Right renal cortex interstitium (tissue), 3 donors: ENCODE measurements at places on chromosomes 7 and 10.

- DNase-seq, result no peak
Observed at GRCh38 chr7:47291461-47292081, 290.3 kb downstream of the TNS3 start.

GRCh38 chr7:19112274-19113001 is 5.0 kb downstream of the TWIST1 start:
- no peak for DNase-seq

GRCh38 chr7:139750459-139751095 is 27.2 kb downstream of the HIPK2 start:
- DNase-seq, result no peak

GRCh38 chr7:83150310-83150709 is 12.4 kb downstream of the PCLO start:
- no peak for DNase-seq

GRCh38 chr10:68156373-68157185 is 47.3 kb downstream of the MYPN start:
- peak; percentile 64 for DNase-seq

DNA sequence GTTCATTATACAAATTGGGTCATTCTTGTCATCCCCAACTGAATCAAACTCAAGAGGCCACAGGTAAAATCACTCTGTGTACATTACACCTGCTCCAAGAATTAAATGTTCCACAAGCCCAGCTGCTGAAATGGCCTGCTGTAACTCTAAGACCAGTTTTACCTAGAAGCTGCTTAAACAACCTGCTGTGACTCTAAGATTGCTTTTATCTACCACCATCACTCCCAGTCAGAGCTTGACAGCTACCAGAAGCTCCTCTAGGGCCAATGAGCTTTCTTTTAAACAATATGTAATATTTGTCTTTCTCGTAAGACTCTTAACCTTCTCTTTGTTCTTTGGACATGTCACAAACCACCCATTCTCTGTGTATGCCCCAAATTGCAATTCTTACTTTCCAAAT is 141.8 kb upstream of the LRGUK start:
- DNase-seq, result no peak

GRCh38 chr7:49927631-49928030 is 154.2 kb downstream of the VWC2 start:
- DNase-seq, result no peak

DNA sequence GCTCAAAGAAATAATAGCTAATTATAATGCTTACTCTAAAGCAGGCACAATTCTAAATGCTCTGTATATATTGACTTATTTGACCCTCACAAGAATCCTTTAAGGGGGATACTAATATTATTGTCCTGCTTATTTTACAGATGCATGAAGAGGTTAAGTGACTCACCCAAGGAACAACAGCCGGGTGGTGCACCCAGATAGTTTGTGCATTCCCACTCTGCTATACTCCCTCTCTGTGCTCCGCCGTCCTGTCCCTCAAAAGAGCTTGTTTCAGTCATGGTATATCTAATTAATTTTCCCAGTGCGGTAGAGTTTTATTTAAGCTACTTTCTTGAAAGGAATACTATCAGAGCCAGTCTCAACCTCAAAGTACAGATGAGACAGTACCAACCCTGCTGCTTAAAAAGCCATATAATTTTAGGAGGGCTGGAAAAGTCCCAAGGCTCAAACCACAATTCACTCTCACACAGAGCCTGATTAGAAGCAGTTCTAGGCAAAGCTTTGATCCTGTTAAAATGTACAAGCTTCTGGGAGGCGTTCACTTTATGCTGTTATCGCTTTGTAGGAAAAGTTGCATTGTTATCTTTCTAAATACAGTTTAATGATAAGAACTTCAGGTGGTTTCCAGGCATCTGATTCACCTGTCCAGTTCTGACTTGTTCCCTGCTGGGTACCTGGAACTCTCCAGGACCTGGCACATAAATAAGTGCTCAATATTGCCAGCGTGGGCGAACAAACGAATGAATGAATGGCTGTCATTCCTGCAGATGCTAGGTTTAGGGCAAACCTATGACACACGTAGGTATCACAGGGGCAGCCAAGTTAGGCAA is 261.5 kb upstream of the KLF14 start:
- no peak for DNase-seq

DNA sequence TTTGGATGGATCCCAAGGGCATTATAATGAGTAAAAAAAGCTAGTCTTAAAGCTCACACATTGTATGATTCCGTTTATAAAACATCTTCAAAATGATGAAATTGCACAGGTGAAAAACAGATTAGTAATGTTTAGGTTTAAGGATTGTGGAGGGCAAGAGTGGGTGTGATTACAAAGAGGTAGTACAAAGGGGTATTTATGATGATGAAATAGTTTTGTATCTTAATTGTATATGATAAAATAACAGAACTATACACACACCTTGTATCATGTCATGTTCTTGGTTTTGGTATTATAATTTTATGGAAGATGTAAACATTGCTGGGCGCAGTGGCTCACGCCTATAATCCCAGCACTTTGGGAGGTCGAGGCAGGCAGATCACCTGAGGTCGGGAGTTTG is 2.8 kb upstream of the SSC4D start:
- no peak for DNase-seq

DNA sequence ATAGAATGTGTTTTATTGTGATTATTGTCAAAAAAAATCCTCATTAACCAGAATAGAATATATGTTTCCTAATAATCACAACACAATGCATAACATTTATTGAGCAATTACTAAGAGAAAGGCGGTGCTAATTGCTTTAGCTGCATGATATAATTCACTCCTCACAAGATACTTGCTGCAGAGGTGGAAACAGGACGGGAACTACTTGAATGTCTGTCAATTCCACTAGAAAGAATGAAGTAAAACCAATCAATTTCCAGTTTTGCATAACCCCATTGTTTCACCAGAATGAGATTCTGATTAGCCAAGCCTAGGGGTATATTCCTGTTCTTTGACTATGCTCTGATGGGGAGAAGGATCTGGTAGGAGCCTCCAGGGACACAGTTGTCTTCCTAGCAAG is 239.1 kb upstream of the NRP1 start:
- no peak for DNase-seq

DNA sequence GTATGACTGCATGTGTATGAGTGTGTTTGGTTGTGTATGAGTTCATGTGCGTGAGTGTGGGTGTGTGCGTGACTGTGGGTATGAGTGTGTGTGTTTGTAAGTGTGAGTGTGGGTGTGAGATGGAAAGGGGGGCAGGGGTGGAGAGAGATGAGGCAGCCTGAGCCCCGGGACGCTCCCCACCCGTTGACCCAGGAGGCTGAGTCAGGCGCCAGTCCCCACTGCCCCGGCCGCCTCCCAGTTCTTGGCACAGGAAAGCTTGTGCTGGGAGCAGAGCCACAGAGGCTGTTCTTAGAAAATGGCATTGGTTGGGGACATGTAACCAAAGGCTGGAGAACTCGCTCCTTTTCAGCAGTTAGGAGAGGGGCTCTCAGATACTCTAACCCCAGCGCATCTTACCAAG is 27.8 kb upstream of the NUB1 start:
- DNase-seq, result no peak

DNA sequence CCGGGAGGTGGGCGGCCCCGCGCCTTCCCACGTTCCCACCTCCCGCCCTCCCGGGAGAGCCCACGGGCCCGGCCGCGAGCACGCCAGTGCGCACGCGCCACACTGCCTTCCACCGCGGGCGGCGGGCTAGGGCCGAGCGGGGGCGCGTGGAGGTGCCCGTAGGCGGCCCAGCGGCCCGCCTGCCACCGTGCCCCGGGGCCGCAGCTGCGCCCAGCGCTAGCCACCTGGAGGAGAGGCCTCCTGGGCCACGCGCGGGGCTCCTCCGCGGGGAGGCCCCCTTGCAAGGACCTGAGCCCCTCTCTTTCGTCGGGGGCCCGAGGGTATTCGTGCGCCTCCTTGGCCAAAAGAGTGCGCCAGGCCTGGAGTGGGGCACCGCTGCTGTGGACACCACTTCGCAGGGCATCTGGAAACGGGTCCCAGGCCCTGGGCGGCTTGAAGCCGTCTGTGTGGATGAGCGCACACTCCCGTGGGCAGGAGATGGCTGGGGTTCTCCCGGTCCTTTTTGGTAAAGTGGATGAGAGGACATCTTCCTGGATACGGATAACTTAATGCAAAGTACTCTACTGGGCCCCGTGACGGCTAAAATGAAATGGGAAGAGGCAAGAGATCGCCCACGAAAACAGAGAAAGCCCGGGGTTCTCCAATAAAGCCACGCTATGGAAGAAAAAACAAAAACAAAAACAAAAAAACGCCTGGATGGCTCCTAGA is 9.0 kb upstream of the EBF3 start:
- no peak for DNase-seq

DNA sequence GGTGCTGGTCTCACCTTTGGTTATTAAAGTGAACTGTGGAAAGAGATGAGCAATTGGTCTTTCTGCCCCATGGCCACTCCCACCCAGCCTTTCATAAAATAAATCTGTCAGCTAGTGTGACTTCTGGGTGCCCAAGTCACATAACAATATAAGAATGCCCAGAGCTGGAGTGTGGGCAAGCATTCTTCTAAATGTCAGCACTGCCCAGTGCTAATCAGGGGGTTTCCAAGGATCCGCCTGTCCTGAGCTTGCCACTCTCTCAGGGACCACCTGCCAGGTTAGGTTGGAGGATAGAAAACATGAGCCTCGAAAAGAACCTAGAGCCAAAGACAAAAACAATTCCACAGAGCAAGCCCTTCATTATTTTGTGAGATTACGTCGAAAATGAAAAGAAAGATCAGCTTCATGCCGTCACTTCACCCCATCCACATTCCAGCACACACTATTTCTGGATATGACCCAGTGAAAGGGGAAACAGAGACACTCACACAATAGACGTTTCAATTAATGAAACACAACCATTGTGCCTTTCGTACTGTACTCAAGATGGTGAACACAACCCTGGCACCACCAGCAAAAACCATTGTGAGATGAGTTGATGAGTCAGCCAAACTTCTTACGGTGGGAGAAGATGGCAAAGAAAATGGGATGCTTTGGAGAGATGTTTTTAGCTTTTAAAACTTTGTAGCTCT is 30.8 kb downstream of the SCRN1 start:
- no peak for DNase-seq

DNA sequence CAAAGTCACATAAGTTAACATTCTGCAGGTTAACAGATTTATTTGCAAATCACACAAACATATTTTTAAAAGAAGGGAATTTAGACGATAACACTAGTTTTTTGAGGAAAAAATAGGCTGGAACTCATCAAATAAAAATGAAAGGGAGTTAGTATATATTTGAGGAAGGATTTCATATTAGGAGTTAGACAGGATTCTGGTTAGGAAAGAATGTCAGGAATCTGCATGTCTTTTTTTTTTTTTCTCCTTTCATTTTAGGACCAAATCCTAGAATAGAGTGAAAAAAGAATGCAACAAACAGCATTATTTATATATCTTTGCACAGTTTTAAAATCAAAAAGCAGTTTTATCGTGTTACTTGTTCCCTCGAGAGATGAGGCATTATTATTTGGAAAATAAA is 8.9 kb upstream of the TRDMT1 start:
- DNase-seq, result no peak

DNA sequence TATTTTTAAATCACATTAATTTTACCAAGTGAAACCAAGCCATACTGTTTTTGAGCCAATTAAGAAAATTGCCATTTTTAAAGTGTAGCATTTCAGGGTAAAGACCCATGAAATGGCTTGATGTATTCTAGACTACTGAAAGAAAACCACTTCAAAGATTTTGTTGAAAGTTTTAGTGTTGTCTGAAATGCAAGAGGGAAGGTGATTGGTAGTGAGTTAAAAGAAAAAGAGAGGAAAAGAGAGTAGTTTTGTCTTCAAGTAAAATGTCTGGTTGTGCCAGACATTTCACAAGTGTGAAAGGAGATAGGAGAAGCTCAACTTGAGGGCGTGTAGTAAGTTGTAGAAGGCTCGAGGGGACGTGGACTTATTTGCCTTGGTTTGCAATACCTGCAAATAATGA is 41.6 kb downstream of the CALML5 start:
- no peak for DNase-seq

DNA sequence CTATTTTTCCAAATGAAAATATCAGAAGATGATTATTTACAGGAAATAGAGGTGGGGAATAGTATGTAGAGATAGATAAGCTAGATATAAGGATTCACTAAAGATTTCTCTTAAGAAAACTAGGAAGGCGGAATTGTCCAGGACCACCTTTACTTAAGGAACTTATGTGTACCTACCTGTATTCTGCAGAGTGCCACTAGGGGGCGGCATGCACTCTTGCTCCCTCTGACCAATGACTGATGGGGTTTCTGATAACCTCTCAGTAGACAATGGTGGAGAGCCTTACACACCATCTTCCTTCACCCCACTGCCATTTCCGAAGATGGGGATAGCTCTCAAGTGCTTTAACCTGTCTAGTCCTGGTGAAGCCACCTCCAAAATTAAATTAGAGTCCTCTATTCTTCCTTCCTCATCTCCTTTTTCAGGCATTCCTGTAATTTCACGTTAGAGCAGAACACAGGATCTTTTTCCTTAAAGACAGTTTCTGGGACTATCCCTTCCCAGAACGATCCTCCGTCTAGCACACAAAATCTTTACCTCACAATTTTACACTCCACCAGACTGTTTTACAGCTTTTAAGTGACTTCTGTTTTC is 453.1 kb downstream of the SORCS1 start:
- no peak for DNase-seq

DNA sequence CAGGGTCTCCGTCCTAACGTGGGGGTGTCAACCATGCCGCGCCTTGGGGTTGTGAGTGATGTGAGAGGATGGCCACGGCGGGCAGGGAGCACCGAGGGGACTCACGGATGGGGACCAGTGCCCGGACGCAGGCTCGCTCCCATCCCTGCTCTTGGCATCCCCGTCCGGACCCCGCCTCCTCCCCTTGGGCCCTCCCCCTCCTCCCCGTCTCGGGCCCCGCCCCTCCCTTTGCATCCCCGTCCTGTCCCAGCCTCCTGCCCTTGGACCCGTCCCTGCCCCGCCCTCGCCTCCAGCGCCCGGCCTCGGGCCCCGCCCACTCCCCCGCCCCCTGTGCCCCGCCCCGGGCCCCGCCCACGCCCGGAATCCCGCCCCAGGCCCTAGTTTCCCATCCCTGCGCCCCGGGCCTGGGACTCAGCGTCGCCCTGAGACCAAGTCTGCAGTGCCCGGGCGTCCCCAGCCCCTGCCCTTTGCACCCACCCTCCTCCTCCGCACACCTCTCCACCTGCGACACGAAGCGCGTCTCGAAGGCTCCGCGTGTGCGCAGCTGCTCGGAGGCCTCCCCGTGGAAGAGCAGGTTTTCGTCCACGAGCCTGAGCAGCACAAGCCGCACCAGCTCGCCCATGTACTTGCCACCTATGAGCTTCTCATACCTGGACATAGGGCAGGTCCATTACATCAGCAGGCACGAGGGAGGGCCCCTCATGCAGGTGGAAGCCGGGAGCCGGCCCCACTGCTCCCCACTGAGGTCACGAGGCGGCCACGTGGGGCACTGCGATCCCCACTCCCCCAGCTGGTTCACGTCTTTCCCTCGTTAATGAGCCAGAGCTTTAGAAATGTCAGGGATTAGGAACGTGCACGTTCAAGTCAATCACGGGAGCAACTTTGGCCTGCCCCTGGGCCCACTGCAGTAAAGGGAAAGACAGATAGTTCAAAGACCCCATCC is 5.1 kb upstream of the MYL7 start:
- DNase-seq, result no peak
